NCI-H1694 treated with DMSO at 0.1 percent for 48 hours (cell line): ENCODE measurements at places on chromosomes 12 and 14.

- peak; percentile 88 for DNase-seq
These were observed 65.4 kb upstream of the DDX11 start for GRCh38 chr12:31008241-31008761.

DNA sequence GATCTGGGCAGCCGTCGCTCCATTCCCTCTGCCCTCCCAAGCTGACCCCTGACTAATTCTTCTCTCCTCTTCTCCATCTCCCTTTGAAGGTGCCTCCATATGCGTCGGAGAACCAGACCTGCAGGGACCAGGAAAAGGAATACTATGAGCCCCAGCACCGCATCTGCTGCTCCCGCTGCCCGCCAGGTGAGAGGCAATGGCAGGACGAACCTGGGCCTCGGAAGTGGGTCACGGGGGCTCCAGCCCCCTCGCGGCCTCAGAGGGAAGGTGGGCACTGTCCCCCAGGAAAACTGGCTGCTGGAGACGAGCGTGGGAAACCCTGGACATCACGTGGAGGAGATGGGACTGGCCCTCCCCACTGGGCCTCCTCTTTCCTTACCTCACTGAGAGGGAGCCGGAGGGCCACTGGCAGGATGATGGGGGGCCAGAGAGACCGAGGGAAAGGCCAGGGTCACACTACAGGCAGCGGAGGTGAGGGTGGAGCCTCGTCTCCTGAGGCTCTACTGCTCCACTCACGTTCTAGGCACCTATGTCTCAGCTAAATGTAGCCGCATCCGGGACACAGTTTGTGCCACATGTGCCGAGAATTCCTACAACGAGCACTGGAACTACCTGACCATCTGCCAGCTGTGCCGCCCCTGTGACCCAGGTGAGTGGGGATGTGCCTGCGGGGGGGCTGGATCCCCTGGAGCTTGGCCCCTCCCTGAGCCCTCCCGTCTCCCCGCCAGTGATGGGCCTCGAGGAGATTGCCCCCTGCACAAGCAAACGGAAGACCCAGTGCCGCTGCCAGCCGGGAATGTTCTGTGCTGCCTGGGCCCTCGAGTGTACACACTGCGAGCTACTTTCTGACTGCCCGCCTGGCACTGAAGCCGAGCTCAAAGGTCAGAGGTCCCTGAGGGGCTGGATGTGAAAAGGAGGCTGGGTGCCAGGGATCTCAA, 806 bp downstream of the LTBR start:
- no peak for DNase-seq

- DNase-seq: no peak
These were observed 739 bp upstream of the PAX9 start for GRCh38 chr14:36660736-36661505.

DNA sequence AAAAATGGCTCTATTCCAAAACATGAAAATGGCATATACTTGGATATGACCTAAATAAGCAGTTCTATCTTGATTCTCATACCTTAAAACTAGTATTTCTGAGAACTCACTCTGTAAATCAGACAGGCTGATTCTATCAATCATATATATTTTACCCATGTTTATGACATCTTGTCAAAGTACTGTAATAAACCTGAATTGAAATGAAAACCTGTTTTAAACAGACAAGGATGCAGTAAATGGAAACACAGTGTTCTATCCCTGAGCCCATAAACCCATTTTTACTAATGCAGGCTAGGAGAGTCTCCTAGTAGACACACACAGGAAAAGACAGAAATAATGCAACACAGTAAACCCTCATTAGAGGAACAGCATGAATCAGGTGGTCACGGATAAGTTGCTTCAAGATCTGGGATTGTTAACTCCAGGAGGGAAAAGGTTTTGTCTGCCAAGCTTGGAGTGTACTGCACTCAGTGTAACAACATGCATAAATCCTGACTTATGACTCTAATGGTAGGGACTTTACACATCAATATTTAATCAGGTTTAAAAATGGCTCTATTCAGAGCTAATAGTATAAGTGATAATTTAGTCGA, 93.6 kb upstream of the CPNE8 start:
- no peak for DNase-seq

- DNase-seq: no peak
These were observed 14.0 kb downstream of the ATF7IP start for GRCh38 chr12:14379508-14379907.

- no peak for DNase-seq
These were observed 1.7 kb upstream of the CCND2 start for GRCh38 chr12:4271717-4272423.

DNA sequence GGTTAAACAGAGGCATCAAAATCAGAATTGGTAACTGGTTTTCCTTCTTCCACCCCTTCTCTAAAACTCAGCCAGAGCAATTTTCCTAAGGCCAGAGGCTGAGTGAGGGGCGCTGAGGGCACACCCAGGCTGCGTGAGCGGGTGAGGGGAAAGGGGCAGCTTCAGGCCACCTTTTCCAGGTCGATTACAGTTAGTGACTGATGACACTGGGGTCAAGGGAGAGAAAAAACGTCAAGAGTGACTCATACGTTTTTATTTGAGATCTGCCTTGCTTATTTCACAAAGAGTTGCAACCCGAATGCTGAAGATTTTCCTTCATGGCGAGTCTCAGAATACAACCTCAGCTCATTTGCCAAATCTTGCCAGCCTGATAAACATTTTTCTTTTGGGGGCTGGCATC, 46.7 kb upstream of the EVL start:
- no peak for DNase-seq

DNA sequence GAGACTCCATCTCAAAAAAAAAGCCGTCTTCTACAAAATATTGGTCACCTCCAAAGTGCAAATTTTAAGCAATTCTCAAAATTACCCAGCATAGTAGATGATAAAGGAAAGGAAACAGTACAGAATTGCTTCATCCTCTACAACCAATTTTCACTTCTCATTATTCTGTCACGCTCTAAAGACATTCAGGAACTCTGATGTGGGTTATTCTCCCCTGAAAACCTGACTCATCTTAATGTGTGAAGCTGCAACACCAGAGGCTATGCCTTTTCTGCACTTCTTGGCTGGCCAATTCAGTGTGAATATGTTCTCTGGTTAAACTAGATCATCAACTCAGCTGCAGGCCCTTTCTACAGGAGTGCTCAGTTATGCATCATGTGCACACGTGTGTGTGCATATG, 11.0 kb downstream of the PTGER2 start:
- no peak for DNase-seq

GRCh38 chr12:56385873-56386272, 23.2 kb upstream of the APOF start:
- no peak for DNase-seq

GRCh38 chr12:13350381-13350780, 153.9 kb downstream of the EMP1 start:
- no peak for DNase-seq

- no peak for DNase-seq
These were observed 23.8 kb upstream of the DICER1 start for GRCh38 chr14:95180966-95181741.

- DNase-seq: no peak
These were observed 139.6 kb downstream of the PRKCH start for GRCh38 chr14:61460718-61461611.

DNA sequence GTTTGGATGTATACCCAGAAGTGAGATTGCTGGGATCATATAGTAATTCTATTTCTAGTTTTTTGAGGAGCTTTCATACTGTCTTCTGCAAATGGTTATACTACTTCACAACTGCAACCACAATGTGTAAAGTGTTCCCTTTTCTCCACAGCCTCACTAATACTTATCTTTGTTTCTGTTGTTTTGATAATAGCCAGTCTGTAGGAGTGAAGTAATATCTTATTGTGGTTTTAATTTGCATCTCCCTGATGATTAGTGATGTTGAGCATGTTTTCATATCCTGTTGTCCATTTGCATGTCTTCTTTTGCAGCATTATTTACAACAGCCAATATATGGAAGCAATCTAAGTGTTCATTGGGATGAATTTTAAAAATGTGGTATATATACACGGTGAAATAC, 29.9 kb downstream of the GABARAPL1 start:
- no peak for DNase-seq

- no peak for DNase-seq
These were observed 911 bp downstream of the CALCOCO1 start for GRCh38 chr12:53726341-53726740.

DNA sequence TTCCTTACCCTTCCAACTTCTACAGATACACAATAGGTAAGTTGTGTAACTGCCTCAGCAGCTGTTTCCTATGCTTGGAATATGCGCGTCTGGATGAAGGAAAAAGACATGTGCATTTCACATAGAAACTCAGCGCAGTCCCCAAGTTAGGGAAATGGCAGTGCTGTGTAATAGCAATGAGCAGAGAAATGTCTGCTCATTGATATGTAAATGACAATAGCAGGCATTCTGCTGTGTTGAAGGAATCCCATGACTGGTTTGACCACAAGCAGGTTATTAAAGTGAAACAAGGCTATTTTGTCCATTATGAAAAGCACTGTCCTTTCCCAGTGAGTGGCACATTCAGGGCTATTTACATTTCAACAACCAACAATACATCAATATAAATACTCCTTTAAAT, 106.6 kb downstream of the BTG1 start:
- no peak for DNase-seq

DNA sequence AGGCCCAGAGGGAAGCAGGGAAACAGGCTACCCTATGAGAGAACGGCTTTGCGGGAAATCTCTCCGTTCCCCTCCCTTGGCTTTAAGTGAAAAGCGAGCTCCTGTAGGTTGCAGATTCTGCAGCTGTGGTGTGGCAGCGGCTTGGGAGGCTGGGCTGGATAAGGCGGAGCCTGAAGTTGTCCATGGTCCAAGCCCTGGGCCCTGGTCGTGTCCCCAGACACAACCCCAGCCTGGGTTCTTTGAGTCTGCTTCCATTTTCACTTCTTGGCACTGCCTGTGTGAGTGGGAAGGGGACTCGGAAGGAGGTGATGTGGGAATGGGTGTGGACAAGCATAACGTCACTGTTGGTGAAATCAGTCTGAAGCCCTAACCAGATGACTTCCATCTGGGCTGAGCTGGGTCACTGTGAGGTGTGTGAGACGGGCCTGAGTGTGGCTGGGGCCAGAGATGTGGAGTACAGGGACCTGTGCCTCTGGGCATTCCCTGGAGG, 43.0 kb upstream of the CTDSP2 start:
- no peak for DNase-seq

DNA sequence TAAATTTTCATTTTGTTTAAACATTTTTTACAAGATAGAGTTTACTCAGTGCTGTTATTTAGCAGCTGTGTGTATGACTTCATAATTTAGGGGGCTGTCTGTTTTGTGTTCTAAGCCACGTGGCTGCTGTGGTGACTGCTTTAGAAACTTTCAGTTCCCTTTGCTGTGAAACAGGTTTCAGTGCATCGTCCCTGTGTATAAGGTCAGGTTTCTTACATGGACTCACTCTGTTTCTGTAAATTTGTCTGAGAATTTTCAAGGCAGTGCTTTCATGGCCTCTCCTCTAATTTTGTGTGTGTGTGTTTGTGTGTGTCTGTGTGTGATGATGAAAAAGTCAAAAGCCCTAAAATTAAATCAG, 32.4 kb downstream of the BICD1 start:
- peak; percentile 66 for DNase-seq

DNA sequence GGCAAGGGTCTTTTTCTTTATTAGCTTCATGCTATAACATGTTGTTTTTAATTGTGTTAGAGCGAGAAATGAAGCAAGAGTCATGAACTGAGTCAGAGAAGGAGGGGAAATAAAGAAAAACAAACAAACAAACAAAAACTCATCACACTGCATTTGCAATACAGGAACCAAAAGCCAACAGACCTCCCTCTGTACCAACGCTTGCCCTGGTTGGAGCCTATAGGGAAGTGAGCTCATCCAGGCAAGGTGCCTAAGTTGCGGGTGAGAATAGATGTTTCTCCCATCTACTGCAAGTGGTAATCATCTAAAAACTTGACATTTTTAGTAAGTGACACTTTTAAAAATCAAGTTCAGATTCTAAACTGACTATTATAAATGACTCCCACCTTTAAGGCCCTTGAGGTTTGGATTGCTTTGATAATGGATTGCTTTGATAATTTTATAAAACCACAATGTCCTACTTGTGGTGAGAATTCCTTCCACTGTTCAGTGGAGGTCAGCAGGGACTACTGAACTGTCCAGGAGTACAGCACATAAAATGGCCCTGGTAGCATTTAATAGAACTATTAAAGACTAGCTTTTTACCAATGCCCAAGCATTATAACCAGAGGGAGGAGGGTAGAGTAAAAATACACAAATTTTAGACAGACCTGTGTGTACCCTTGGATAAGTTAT, 31.3 kb downstream of the SLC38A1 start:
- no peak for DNase-seq

GRCh38 chr14:34369648-34370030, 92.4 kb downstream of the SPTSSA start:
- no peak for DNase-seq

- no peak for DNase-seq
These were observed 59.2 kb downstream of the MAPKAPK5 start for GRCh38 chr12:111901182-111901581.

DNA sequence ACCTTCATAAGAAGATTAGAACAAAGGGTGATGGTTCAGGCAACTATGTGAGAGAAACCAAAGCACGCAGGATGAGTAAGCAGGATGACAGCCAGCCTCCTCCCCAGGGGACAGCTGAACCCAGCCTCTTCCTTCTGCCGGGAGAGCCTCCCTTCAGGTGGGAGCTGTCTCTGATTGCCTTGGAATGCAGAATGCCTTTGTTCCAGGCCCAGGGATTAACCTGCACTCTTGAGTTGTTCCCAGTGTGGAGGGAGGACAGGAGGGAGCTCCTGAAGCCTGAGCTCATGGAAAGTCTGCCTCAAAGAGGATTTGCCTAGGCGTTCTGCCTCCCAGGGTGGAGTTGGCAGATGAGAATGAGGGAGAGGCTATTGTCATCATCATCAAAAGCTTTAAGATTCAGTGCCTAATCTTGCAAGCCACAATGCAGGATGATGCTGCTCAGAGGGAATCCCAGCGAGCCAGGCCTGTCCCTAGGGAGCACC, 3.6 kb upstream of the KRT6A start:
- DNase-seq: no peak

DNA sequence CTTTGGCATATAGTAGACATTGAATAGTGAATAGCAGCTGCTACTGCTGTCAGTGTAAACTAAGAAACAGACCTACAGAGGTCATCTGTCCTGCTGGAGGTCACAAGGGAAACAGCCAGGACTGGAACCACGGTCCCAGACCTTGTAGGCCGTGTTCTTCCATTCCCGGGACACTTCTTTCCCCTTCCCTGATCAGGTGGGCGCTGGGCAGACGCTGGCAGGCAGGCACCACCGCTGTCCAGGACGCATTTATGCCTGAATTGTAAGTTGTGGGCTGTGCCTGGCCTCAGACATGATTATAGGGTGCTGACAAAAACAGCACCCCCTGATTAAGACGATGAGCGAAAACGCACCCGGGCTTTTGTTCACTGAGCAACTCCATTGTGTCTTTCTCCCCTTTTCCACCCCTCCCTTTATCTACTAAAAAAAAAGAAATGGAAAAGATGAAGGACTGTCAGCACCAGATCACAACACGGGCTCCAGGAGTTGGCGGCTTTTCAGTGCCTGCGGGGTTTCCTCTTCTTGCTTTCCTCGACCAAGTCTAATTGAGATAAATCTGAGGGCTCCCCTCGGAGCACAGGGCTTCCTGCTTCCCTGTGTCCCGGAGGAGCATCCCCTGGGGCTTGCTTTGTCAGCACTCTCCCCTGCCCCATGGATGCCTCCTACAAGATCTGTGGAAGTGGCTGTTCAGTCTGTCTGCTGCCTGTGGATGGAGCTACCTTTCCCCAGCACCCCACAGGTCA, 80.6 kb downstream of the TSPAN9 start:
- DNase-seq: no peak
